Naive thymus-derived CD8-positive, alpha-beta T cell (primary cell): ENCODE measurements at places on chromosomes 3 and 15. TPM values are rescaled to one million over a fixed set of nuclear protein-coding genes. Genes with fewer than 3 reads are reported as not detected.

Gene TEX55
- not detected for total RNA-seq

Gene MKRN2OS
- not detected for total RNA-seq

DNA sequence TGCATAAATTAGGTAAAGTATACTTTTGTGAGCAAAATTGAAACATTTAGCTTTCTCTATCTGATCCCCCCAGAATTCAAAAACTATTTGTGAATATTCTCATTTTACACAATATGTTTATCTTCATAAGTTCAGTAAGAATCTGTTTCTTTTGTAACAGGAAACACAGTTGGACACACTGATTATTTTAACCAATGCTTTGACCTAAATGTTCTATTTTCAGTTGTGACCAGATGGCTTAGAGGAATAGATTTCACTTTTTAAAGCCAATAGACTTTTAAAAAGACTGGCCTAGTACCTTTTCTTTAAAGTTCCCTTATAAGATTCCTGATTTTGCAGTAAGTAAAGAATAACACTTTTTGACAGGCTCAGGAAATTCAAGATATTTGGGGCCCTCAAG lies 74.0 kb upstream of the STRIT1 start:
- DNase-seq, result no peak

GRCh38 chr15:53671545-53671944 lies 87.9 kb downstream of the WDR72 start:
- no peak for DNase-seq

GRCh38 chr3:160685144-160685766 lies 8.3 kb downstream of the ARL14 start:
- DNase-seq, result no peak

DNA sequence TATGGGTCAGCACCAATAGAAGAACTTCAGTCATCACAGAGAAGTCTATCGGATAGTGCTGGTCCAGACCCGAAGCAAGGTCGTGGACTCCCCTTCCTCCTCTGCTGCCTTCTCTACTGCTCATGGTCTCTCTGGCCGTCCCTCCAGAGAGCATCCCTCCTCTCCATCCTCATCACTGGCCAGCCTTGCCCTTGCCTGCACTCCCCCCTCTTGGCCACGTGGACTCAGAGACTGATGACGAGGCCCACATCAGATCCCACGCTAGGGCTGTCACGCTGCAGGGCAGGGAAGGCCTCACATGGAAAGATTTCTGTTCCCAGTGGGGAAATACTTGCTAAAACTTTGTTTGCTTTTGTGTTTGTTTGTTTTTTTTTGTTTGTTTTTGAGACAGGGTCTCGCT lies 35.3 kb downstream of the IGDCC3 start:
- DNase-seq, result no peak

Gene SLC12A1
- total RNA-seq, result not detected

- DNase-seq, result peak; percentile 81
Measured at GRCh38 chr15:88894348-88894818, 961 bp downstream of the HAPLN3 start.

Gene PLA2G4E
- not detected for total RNA-seq
